ENCODE measurements at places on chromosomes 7 and 10.

DNA sequence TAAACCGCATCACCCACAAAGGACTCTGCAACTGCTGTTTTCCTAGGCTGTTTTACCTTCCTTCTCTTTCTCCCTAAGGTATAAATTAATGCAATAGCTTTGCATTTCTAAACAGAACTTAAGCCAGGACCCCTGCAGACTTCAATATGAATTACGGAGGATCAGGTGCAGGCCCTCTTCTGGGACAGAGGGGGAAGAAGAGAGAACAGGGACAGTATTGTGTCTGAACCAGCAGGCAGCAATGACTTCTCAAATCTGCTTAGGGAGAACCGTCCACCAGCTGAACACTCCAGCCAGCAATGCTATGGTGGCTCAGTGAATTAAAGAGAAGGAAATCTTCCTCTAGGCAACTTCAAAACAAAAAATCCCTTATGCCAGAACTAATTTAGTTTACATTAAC lies 35.7 kb downstream of the POLR3A start:
- no peak for DNase-seq

DNA sequence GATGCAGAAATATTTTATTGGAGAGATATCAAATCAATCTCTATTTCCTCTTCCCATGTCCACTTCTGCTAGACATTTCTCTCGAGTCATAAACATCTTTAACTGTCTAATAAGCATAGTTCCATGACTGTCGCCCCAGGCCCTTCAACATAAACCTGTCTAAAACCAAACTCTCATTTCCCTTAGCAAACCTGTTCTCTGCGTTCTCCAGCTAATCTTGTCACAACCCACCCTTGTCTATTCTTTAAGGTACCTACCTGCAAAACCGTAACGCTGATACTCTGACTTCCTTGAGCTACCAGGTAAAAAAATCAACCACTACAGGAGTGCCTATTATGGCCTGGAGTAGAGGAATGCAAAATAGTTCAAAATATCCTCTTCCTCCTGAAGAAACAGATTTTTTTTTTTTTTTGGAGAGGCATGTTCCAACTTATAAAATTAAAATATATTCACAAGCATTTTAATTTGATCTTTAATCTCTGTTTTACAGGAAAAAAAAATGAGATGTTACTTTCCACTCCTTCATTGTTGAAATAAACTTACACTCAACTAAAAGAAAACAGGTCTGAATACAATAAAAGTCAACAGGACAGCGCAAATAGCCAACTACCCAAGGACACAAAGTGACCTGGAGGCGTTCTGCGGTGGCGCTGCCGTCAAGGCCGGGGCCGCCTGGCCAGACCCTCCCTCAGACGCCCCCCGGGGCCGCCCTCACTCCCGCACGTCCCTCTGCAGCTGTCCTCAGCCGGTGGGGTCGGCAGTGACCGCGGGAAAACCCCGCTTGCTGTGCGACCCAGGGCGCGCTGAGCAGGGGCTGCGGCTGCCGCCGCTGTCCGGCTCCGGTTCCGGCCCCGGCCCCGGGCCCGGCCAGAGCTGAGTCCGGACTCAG lies 765 bp downstream of the SLC25A40 start:
- no peak for DNase-seq

DNA sequence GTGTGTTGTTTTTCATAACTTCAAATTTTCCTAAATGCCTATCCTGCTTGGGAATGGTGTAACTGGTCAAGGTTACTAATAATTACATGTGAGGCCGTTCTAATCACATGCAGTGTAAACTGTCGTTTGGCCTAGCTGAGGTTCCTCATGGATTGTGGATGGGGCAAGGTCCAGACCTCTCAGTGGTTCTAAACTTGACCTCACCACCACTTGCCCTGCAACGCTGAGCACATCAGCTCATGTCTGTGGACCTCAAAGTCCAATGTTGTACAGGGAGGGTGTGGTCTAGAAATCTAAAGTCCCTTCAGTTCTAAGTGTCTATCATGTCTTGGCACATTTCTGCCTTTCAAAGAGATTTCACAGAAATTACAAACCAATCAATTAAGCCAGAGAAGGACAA lies 15.6 kb downstream of the RBP3 start:
- no peak for DNase-seq

DNA sequence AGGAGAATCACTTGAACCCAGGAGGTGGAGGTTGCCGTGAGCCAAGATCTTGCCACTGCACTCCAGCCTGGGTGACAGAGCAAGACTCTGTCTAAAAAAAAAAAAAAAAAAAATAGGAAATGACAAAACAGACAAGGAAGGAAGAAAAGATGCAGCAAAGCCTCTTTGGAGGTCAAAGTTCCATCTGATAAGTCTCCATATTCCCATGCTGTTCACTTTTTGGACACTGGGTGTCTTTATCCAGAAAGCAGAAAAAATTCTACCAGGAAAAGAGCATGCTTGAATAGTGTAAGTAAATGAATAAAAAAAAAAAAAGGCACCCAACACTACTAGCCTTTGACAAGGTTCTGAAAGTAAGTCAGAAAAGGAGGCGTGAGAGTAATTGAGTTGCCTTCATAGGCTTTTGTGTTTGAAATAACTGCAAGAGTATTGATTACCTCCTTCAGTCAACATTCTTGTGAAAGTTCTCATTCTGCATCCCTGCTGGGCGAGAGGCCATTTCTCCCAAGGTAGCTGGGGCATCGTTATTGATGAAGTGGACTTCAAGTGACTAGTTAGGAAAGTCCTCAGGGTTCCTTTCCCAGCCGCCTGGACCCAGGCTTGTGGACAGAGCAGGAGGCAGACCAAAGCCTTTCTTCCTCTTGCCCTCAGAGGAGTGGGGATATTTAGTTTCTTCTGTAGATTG lies 133.3 kb upstream of the KIF5B start:
- DNase-seq = no peak

GRCh38 chr7:41819645-41820044 lies 116.8 kb upstream of the INHBA start:
- no peak for DNase-seq

GRCh38 chr10:79980711-79981110 lies 31.8 kb upstream of the SFTPD start:
- DNase-seq = no peak
